MG63 (cell line): ENCODE measurements at places on chromosomes 12 and 14. TPM values are rescaled to one million over a fixed set of nuclear protein-coding genes. Genes with fewer than 3 reads are reported as not detected.
A peak's percentile ranks its signal among the peaks of the same experiment; 100 is the strongest.

DNA sequence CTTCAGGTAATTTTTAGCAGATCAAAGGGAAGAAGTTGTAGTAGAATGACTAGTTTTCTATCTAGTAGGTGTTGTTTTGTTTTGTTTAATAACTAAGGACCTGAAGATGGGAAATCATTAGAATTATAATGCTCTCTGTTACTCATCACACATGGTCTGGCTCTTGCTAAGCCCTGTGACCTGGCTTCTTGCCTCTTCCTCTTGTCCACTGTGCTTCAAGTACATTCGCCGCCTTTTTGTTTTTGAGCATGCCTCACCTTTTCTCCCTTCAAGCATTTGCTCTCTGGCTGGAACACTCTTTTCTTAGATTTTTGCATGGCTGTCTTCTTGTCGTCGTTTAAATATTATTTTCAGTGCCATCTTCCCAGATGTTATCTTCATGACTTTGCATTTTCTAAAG, 47.7 kb downstream of the DAAM1 start:
- DNase-seq = no peak

GRCh38 chr12:44000309-44000952, 164.6 kb downstream of the TMEM117 start:
- DNase-seq = peak; percentile 31

- DNase-seq = no peak
These were observed at the start of gene NPC2 for GRCh38 chr14:74492776-74493342. TSS of gene NPC2 (minus strand) at chr14:74493305. CDS start at chr14:74493274, 31 bp downstream.

DNA sequence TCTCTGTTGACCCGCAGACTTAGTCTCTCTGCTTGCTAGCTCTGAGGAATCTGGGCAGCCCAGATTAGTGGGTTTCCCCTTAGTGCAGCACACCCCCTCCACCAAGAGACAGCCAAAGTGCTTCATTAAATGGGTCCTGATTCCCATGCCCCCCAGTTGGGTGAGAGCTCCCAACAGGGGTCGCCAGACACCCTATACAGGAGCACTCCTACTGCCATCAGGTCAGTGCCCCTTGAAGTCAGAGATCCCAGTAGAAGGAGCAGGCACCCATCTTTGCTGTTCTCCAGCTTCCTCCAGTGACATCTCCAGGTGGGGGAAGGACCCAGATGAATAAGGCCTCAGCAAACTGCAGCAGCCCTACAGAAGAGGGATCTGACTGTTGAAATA, 36.7 kb upstream of the C14orf132 start:
- no peak for DNase-seq

DNA sequence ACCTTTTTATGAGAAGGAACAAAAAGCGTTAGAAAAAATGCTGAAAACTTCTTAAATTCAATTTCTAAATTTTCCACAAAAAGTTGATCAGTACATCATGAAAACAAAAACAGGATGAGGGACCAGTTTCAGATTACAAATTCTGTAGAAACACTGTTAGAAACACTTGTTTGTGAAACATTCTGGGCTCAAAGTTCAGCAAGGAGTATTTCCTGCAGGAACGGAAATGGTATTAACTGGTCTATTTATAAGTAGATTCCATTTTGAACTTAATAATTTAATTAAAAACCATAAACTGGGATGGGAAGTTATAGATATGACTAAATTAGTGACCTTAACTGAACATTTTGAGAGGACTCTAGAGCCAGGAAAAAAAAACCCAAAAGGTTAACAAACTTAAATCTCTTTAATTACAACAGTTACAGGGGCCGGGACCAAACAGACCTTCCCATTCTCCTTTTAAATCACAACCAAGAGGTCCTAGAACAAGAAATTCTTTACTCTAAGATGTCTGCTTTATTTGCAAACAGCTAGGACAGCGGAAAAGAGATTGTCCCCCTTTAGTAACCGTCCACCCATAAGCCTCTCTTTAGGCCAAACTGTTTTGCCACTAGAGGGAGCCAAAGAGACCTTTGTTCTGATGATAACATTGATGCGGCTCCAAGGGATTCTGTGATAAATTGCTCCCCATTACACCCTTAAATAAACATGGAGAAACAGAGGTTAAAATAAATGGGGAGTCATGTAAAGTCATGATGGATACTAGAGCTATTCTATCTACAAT, 69.0 kb upstream of the RERGL start:
- no peak for DNase-seq

- DNase-seq = no peak
These were observed 51.2 kb upstream of the HELB start for GRCh38 chr12:66251049-66251448.

- no peak for DNase-seq
These were observed 11.4 kb downstream of the GPX2 start for GRCh38 chr14:64931123-64931522.

DNA sequence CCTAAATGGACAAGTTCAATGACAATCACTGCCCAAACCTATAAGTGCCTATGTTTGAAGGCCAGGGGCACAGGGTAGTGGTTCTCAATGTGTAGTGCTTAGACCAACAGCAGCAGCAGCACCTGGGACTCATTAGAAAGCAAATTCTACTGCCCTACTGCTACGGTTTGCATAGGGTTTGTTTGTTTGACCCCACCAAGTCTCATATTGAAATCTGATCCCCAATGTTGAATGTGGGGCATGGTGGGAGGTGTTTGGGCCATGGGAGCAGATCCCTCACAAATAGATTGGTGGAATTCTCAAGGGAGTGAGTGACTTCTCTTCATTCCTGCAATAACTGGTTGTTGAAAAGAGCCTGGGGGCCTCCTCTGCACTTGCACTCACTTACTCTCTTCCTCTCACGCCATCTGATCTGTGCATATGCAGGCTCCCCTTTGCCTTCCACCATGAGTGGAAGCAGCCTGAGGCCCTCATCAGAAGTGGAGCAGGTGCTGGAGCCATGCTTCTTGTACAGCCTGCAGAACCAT, 39.5 kb downstream of the PPM1H start:
- DNase-seq = no peak

GRCh38 chr12:49664591-49665239, 41.4 kb downstream of the PRPF40B start:
- peak; percentile 6 for DNase-seq

GRCh38 chr12:127052511-127053232, 1214.3 kb upstream of the TMEM132C start:
- DNase-seq = peak; percentile 29

DNA sequence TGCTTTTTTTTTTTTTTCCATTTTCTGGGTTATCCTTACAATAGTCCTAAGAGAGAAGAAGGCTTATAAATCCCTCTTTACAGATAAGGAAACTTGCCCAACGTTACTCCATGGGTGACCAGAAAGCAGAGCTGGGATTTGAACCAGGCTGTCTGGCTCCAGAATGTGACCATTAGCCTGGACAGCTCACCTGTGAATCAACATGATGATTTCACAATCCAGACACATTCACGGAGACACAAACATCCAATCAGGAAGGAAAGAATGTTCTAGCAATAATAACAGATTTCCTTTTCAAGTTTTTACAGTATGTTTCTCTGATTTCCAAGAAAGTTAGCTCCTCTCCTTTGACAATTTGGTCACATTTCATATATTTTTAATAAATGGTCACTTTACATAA, 118.3 kb downstream of the GALC start:
- no peak for DNase-seq

GRCh38 chr12:26595806-26596205, 237.2 kb downstream of the ITPR2 start:
- DNase-seq = no peak

GRCh38 chr12:52495389-52495788, 2.3 kb upstream of the KRT6A start:
- no peak for DNase-seq

DNA sequence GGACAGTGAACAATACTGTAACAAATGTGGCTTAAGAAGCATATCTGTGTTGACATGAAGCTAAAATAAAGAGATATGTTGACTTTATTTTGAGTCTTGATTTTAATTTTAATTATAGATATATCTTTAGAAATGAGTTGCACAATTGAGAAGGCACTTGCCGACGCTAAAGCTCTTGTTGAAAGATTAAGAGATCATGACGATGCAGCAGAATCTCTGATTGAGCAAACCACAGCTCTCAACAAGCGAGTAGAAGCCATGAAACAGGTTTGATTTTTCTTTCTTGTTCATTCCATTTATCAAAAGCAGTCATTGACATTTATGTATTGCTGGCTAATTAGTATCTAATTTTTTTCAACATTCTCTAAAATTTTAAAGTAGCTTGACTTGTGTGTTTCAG, 15.8 kb downstream of the FGFR1OP2 start:
- no peak for DNase-seq

- peak; percentile 43 for DNase-seq
These were observed at the start of gene WSCD2 for GRCh38 chr12:108129017-108129812. TSS of gene WSCD2 (plus strand) at chr12:108129288. CDS start at chr12:108195833, 66,545 bp downstream.

GRCh38 chr12:18749386-18749957, 11.6 kb downstream of the CAPZA3 start:
- no peak for DNase-seq

- peak; percentile 30 for DNase-seq
These were observed 78.4 kb upstream of the FUT8 start for GRCh38 chr14:65333943-65334687.

DNA sequence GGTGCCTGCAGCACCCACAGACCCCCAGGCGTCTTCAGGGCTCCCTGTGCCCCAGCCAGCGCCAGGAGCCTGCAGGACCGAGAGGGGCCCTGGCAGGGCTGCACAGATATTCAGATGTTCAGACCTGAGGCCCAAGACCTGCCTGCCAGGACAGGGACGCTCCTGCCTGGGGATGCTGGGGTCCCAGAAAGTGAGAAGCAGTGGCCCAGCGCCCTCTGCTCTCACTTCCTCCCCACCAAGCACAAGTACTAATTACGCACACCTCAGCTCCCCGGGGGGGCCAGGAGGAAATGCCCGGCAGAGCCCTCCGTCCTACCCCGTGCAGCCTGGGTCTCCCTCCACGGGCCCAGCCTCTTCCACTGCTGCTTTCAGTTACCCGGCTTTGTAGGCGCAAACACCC, 28.8 kb upstream of the INF2 start:
- no peak for DNase-seq

DNA sequence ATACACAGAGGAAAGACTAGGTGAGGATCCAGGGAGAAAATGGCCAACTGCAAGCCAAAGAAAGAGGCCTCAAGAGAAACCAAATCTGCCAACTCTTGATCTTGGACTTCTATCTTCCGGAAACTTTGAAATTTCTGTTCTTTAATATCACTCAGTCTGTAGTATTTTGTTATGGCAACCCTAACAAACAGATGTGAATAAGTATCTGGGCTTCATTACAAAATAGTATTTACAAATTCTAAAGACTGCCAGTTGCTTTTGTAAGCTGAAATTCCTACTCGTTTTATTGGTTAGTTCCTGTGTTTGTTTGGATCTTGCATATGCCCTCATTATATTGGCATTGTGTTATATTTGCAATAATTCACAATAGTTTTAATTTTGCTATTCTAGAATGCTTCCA, 143.2 kb upstream of the USP15 start:
- DNase-seq = no peak

- DNase-seq = no peak
These were observed 36.8 kb downstream of the NIN start for GRCh38 chr14:50794068-50794645.

DNA sequence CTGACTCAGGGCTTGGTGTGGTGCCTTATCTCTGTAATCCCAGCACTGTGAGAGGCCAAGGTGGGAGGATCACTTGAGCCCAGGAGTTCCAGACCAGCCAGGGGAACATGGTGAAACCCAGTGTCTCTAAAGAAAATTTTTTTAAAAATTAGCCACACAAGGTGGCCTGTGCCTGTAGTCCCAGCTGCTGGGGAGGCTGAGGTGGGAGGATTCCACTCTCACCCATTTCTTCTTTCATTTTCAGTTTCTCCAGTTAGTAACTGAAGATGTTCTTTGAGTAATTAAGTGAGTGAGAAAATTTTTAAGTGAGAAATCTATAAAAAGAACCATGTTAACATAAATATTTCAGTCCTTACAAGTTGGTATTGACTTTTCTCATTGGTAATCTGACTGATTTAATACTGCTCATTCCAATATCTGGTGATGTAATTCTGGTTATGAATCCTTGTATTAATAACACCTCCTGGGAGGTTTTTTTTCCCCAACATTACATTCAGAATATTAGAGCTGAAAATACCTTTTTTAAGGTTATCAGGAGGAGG, 6.1 kb downstream of the METTL3 start:
- no peak for DNase-seq

GRCh38 chr14:61034416-61035120, 53.5 kb downstream of the SLC38A6 start:
- no peak for DNase-seq

- DNase-seq = no peak
These were observed 158.8 kb downstream of the TMEM132C start for GRCh38 chr12:128425666-128426331.

DNA sequence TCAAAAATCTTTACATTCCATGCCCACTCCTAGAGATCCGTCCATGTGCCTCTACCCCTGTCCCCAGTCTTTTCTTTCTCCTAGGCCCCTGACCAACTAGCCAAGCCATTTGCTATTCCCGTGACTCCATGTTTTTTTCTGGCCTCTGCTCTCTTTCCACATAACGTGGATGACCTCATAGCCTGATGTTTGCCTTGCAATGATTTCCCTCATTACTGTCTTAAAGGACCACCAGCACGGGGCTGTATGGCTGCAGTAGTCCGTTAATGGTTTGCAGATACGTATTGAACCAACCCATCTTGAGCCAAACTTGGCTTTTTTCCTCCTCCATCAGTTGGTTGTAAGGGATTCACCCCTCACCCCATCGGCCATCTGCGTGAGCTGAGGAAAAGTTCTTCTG, 226.0 kb downstream of the PCNX1 start:
- no peak for DNase-seq

- peak; percentile 15 for DNase-seq
These were observed 269.4 kb upstream of the ALG10 start for GRCh38 chr12:33752854-33753253.

GRCh38 chr14:83940253-83940652, 1589.7 kb upstream of the FLRT2 start:
- no peak for DNase-seq

The SLC15A4 gene
- total RNA-seq = 20.9 and 26.9 TPM in 2 replicates

The TEX22 gene
- 0.22 and 0.63 TPM in 2 replicates for total RNA-seq

The CFAP251 gene
- total RNA-seq = 0.74 and 1.7 TPM in 2 replicates

The KRT79 gene
- not detected in 2 replicates for total RNA-seq

The CNTN1 gene
- not detected in 2 replicates for total RNA-seq

The ETNK1 gene
- 8.5 and 11.0 TPM in 2 replicates for total RNA-seq

The BEST3 gene
- total RNA-seq = 0.59 TPM in 1 of 2 replicates, not detected in the other

The FAM90A1 gene
- total RNA-seq = 0.07 and 0.43 TPM in 2 replicates

The SERPINA10 gene
- not detected in 2 replicates for total RNA-seq

The AMDHD1 gene
- total RNA-seq = 0.10 TPM in 1 of 2 replicates, not detected in the other

The RASSF8 gene
- total RNA-seq = 7.3 and 40.9 TPM in 2 replicates

The NPAS3 gene
- 1.9 TPM in 1 of 2 replicates, not detected in the other for total RNA-seq

The NYNRIN gene
- total RNA-seq = 0.30 TPM in 1 of 2 replicates, not detected in the other

The HCAR2 gene
- not detected in 2 replicates for total RNA-seq

The TAS2R20 gene
- not detected in 2 replicates for total RNA-seq

The SOX5 gene
- total RNA-seq = not detected in 2 replicates
